ENCODE measurements at places on chromosomes 11 and 22. TPM values are rescaled to one million over a fixed set of nuclear protein-coding genes. Genes with fewer than 3 reads are reported as not detected.

L3MBTL2 gene
- total RNA-seq: 13.9 TPM

SLC7A4 gene
- not detected for total RNA-seq

INSC gene
- total RNA-seq: 3.9 TPM

GLB1L2 gene
- 46.4 TPM for total RNA-seq

MOGAT2 gene
- total RNA-seq: not detected

LZTR1 gene
- 50.4 TPM for total RNA-seq

GRCh38 chr22:17250380-17251082 is 31.3 kb upstream of the ADA2 start:
- no peak for DNase-seq

DNA sequence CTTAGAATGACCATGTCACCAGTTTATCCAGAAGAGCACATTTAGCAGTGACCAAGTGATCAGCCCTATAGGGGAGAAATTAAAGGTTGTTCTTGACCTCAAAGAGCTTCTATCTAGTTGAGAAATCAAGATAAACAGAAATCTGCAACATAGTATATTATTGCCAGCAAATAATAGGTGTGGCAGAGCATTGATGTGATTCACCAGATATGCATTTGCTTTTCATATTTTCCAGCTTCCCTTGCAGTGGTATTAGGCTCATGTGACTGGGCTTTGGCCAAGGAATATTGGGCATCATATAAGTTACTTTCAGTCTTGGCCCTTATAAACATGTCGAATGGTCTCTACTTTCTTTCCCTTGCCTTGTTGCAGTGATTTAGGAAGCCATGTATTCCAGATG is 34.5 kb downstream of the COMMD9 start:
- no peak for DNase-seq

- no peak for DNase-seq
Observed at GRCh38 chr11:119983240-119983732, 154.6 kb downstream of the TRIM29 start.

- DNase-seq: no peak
Observed at GRCh38 chr11:35584321-35584720, 33.9 kb upstream of the FJX1 start.

DNA sequence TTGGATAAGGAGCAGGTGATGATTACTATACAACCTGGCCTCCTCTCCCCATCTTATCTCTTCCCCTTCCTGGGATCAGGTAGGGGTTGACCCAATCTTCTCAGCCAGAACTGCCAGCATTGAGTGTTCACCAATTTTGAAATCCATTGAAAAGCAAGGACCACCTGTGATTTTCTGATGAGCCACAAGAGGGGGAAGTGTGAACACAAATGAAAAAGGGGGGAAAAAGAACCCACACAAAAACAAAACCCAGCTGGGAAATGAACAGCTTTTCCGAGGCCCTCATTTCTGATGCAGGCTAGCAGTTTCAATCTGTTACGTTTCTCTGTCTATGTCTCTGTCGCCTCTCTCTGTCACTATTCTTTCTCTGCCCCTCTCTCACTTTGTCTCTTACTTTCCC is 161.9 kb downstream of the INSC start:
- no peak for DNase-seq

- DNase-seq: no peak
Observed at GRCh38 chr11:66904055-66904454, 47.2 kb downstream of the LRFN4 start.

GRCh38 chr11:24145411-24145810 is 351.4 kb upstream of the LUZP2 start:
- DNase-seq: no peak

GRCh38 chr11:113448316-113448677 is 26.9 kb downstream of the DRD2 start:
- DNase-seq: no peak

DNA sequence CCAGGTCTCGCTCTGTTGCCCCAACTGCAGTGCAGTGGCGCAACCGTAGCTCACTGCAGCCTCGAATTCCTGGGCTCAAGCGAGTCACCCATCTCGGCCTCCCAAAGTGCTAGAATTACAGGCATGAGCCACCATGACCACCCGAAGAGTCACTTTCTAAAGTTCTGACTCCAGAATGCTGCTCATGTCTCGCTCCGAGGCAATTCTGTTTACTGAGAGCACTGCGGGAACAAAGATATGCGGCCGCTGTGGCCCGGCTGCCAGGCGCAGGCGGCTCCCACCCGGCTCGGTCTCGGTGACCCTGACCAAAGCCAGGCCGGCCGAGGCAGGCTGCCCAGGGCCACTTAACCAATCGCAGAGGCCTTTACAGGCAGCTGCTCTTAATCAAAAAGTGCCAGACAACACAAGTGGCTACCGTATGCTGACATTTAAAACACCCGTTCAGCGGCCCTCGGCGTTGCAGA is 78.7 kb downstream of the PHF21B start:
- DNase-seq: no peak

DNA sequence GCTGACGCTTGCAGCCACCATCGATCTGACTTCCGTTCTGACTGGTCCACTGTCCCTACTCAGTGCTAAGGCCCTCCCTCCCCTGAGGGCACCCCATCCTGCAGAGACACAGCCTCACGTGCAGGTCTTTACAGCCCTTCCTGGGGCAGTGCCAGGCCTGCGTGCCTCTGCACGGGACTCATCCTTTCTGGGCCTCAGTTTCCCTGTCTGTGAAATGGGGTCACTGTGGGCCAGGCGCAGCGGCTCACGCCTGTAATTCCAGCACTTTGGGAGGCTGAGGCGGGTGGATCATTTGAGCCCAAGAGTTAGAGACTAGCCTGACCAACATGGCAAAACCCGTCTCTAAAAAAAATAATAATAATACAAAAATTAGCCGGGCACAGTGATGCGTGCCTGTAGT is 17.8 kb upstream of the PARVG start:
- DNase-seq: no peak

- no peak for DNase-seq
Observed at GRCh38 chr11:23991165-23991539, 505.7 kb upstream of the LUZP2 start.

- DNase-seq: no peak
Observed at GRCh38 chr11:95134491-95134890, 44.8 kb downstream of the ENDOD1 start.

GRCh38 chr11:72274435-72274834 is 30.5 kb upstream of the PHOX2A start:
- no peak for DNase-seq

- DNase-seq: no peak
Observed at GRCh38 chr22:24386937-24387471, 40.4 kb upstream of the ADORA2A start.

GRCh38 chr22:19986410-19987341 is 29.9 kb downstream of the ARVCF start:
- peak; percentile 89 for DNase-seq
